T-helper 2 cell treated with Interferon-gamma antibody and Interleukin-4, amounts not matched to agents 5 μg/mL and 100 μg/mL, for 36 hours (primary cell): ENCODE measurements at places on chromosomes 11 and 22.

DNA sequence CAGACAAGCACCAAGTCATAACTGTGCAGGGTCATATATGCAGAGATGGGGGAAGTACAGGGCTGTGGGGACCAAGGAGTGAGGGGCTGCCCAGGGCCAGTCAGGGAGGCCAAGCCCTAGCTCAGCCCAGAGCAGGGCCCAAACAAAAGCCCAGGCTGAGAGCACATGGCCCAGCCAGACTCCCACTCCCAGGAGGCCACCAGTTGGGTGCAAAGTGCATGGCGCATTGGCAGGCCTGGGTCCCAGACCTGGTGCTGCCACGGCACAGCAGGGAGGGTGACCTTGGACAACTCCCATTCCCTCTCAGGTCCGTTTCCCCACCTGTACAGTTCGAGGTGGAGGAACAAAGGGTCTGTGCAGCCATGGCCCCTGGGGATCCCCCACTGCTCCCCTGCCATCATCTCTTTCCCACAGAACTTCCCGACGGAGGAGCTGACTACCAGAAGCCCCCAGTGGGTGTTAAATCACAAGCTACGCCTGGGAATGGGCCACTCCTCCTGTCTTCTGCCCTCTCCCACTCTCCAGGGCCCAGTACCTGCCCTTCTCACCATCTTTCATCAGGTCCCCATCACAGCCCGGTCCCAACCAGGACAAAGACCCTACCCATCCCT, 608 bp downstream of the NIPSNAP1 start:
- DNase-seq: peak; percentile 6

- DNase-seq: no peak
Measured at GRCh38 chr11:61384271-61385242, 7.8 kb upstream of the TMEM216 start.

DNA sequence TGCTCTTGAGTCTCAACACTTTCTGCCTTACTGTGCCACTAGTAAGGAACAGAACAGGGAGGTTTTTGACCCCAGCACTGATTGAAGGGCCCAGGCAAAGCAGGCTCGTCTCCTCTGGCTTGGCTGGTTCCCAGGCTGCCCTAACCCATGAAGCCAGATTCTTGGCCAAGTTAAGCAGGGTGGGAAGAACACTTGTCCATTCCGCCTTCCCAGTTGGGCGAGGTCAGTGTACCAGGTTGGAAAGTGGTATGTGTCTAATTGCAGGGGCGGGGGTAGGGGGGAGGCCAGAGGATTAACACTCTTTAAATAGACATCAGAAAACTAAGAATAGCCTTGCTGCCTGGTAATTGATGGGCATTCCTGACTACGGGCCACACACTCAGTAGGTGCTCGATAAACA, 14.4 kb downstream of the TIMP3 start:
- DNase-seq: no peak

DNA sequence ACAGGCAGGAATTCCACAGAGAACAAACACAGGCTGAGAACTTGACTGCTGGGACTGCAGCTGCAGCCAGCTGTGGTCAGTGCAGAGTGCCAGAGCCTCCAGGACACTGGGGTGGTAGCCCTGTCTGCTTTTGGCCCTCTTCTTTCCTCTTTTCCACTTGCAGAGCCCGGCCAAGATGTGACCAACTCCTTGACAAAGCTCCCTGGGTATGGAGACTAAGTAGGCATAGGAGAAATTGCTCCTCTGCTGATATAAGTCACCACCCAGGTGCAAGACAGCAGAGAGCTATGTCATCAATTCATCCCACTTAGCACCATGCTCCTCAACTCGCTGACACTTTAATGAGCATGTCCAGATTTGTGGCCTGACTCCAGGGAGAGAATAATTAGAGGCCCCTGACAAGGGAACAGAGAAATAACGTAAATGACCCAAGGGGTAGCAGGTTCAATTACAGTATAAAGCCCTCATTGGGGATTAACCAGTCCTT, 369.4 kb upstream of the B3GAT1 start:
- DNase-seq: no peak

DNA sequence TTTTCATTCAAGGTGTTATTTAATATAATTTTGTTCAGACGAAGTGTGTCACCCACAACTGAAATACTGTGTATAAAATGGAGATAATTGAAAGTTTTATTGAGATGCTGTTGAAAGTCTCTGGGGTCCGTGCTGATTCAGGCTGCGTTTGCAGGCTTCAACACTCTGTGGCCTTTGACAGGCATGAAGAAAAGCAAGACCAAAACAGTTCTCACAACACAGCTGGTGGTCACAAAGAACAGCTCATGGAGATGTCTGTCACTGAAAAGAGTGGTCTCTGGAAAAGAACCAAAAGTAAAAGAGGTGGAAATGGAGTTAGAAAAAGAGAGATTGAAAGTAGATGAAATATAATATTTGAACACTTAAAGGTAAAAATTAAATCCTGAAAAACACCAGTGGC, 9.8 kb upstream of the MPPED2 start:
- DNase-seq: no peak

DNA sequence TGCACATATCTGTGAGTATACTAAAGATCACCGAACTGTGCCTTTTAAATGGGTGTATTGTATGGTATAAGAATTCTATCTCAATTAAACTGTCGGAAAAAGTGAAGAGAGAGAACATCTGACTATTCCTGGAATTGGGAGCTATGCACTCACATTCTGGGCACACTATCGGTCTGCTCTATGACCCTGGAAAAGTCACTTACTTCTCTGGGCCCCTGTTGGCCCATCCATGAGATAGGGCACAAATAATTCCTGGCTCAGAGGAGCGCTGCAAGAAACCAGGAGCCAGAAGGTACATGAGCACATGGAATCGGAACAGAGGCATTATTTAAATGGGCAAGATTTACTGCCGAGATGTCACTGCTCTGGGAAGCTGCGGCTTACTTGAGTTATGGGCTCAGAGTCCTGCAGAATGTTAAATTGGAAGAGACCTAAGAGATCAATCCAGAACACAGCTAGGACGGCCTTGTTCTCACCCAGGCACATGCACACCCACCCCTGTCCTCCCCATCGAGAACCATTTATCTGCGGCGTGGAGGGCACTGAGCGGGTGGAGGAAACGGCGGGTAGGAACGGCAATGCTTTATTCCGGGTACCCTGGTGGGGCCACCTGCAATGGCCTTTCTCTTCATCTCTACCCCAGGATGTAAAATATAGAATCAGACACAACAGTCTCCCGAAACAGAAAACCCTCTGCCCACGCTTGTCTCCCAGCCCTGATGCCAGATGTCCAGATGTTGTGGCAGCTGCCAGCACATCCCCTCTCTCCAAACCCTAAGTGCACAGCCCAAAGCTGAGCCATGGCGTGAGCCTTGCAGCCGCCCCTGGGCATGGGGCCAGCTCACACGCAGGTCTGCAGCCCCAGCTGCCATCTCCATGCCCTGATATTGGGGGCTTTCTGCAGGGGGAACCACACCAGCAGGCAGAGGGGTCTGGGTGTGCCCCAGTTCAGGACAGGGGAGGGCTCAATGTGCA, 142.4 kb downstream of the DSCAML1 start:
- no peak for DNase-seq

- no peak for DNase-seq
Measured at GRCh38 chr11:114959953-114960505, 281.7 kb downstream of the NXPE2 start.

- no peak for DNase-seq
Measured at GRCh38 chr11:36492724-36493304, 17.3 kb downstream of the TRAF6 start.

GRCh38 chr11:107140983-107141382, 122.7 kb upstream of the GUCY1A2 start:
- DNase-seq: no peak

DNA sequence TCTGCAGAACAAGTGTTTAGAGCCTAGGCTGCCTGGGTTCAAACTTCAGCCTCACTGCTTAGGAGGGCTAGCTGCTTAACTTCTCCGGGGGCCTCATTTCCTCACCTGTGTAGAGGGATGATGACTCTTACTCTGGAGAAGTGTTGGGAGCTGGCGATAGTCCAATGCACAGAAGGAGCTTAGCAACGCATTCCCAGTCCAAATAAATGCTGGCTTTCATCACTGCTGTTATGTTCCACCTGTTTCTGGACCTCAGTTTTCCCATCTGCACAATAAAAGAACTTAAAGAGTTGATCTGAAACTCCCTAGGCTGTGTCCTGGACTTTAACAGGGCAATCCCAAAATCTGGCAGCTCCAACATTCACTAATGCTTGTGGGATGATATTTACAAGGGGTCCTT, 337.8 kb downstream of the MIAT start:
- DNase-seq: no peak

- DNase-seq: no peak
Measured at GRCh38 chr22:27883656-27884350, 35.3 kb downstream of the PITPNB start.

GRCh38 chr11:36165621-36166397, 123.4 kb downstream of the COMMD9 start:
- DNase-seq: no peak

DNA sequence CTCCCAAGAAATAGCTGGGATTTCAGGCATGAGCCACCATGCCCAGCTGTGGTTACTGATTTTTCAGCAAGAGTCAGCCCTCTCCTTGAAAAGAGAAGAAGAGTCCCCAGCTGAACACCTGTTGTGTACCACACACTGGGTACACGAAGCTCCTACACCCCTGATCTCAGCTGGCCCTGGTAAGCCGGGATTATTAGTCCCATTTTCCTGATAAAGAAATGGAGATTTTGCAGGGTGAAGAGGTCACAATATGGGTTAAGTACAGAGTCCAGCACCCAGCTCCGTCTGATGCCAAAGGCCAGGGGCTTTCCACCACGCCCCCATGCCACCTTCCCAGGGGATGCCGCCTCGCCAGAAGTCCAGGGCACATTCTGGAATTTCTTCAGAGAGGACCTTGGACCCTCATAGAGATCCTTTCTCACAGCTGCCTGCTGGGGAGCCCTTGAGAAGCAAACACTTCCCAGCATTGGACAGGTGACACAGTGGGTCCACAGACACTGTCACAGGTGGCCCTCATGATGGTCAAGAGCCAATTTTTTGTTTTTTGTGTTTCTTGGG, 19.8 kb upstream of the HMOX1 start:
- no peak for DNase-seq

DNA sequence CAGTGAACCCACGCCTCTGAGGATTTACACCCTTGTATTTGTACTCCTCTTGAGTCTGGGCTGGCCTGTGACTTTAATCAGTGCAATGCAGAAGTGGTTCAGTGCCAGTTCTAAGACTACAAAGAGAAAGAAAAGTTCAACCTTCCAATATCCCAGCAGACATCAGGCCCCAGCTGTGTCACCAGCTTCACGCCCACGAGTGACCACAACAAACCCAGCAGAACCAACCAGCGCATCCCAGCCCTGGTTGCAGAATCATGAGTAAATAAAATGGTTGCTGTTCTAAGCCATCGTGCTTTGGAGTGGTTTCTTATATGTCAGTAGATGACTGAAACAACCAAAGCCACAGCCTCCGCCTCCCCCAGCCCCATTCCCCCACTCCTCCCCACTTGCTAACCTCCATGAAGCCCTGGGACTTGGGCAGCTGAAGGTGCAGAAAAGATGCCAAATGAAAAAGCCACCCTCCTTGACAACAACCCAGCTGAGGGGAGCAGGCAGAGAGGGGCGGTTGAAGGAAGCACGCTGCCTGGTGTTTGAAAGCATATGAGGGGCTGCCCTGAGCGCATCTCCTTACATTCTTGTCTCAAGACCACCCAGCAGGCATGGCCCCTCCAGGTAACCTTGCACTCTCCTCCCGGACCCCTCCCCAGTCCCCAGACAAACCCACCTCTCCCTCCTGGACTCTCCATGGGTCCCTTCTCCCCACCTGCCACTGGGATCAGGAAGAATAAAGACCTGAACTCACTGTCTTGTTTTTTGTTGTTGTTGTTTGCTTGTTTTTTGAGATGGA, 20.9 kb downstream of the TSKU start:
- DNase-seq: peak; percentile 90

GRCh38 chr11:63762654-63763495, 5.7 kb downstream of the ZFTA start:
- DNase-seq: no peak

DNA sequence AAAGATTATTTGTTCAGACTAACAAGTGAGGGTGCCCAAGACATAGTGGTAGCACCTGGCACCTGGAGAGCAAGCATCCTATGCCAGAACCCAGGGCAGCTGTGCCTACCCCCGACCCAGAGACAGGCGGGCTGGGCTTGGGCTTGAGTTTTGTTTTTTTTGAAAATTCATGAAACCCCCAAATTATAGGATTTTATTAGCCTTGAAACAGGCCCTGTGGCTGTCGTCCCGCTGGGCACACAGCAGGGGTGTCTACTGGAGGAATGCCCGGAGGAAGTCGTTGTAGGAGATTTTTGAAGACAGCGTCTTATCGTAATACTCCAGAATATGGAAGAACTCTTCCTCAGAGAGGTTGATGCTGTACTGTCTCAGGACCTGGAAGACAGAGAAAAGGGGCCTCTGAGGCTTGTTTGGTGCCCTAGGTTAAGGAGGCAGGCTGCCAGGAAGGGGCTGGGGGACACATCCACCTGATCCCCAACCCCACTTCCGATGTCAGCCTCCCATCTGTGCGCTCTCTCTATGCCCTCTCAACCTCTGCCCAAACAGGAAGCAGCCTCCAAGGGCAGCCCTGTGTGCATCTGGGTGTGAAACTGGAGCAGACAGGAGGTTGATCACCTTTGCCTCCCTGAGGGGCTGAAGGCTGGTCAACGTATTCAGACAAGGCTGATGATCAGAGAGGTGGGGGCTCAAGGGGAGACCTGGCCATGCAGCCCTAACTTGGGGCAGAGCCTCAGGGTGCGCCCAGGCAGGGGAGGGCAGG, 117.0 kb downstream of the MPPED1 start:
- no peak for DNase-seq

GRCh38 chr11:45560155-45560912, 105.1 kb downstream of the CHST1 start:
- no peak for DNase-seq

GRCh38 chr11:126518071-126518971, 162.8 kb downstream of the ST3GAL4 start:
- no peak for DNase-seq

- no peak for DNase-seq
Measured at GRCh38 chr22:40529821-40530220, 106.7 kb downstream of the MRTFA start.

DNA sequence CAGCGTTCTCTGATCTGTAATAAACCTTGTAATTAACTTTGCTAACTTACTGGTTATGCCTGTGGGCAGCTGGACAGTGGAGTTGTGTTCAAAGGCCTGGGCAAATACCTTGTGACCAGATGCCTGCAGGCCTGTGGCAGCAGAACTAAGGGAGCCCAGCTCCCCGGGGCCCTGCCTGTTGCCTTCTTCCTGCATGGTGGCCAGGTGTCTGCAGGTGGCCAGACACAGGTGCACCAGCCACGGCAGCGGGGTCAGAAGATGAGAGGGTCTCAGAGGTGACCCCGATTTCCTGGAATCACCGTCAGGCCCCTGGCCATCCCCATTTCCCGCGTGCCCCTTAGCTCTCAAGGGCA, 127.2 kb downstream of the OSBP2 start:
- no peak for DNase-seq
